Natural killer cell (primary cell): ENCODE measurements at places on chromosomes 2 and 18.
A peak's percentile ranks its signal among the peaks of the same experiment; 100 is the strongest.

DNA sequence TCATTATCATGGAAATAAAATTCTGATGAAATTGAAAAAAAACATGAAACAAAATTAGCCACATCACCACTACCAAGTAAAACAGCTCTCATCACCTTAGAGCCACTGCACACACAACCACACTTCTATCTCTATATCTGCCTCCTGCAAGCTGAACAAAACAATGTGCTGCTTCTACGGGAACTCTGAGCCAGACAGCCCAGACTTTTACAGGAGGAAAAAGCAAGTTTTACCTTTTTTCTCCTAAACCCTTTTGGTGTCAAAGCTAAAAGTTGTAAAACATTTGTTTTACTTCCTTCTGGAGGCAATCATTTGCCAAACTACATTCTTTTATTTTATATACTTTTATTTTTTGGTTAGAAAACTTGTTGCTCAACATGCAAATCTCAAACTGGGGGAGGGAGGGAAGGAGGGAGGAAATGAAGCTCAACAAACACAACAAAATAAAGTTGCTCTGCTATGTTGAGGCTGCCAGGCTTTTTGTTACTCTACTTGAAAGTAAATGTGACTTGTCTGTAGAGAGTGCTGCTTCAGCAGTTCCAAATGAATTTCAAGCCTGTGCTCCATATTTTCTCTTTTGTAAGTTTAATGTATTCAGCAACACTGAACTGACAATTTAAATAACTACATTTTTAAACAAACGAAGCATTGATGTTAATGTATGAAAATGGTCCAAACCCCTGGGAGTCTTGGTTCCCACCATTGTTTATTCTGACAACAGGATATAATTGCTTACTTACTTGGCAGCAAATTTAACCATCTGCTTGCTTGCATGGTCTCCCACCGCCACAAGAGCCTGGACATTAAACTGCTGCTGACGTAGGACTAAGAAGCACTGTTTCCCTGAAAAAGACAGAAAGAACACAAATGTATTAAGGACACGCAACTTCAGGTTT is 24.5 kb downstream of the DARS1 start:
- peak; percentile 52 for DNase-seq

DNA sequence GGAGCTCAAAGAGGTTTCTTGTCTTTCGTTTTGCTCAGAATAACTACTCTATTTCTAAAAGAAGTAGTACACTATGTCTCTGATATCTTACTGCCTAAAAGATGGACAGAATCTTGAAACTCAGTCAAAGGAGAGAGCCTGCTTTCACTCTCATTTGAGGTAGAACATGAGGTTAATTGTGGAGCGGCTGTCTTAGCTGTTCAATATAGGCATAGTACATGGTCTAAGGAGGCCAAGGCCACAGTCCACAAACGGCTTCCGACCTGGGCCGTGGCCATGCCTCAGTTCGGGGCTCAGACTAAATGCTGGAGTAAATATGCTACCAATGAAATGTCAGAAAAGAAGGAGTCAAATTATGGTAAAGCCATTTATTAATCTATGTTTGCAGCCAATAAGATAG is 185.8 kb upstream of the ACAA2 start:
- DNase-seq: no peak

GRCh38 chr2:212843409-212844199 is 305.0 kb upstream of the ERBB4 start:
- no peak for DNase-seq

DNA sequence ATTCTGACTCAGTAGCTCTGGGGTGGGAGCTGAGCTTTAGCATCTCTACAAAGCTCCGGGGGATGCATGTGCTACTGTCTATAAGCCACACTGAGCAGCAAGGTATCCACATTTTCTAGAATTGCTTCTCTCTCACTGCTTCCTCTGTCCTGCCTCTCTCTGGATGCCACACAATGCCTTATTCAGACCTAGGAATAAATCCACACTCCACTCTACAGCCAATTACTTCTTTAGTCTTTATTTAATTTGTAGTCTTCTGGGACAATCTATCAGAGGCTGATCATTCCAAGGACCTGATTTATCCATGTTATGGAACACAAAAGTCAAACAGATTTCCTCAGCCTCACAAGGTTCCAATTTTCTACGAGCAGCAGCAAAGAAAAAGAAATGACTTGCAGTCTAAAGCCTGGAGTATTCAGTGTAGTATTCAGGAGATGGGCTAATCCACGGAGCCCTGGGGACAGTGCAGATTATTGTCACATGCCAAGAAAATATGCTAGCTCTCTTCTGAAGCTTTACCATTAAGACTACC is 4.4 kb downstream of the BCL2 start:
- no peak for DNase-seq

- DNase-seq: no peak
These were observed 256.6 kb upstream of the CTAGE1 start for GRCh38 chr18:22674272-22674671.

GRCh38 chr18:9628984-9629383 is 14.6 kb upstream of the PPP4R1 start:
- DNase-seq: no peak

GRCh38 chr2:55051026-55051866 is 995 bp upstream of the RTN4 start:
- DNase-seq: peak; percentile 25

DNA sequence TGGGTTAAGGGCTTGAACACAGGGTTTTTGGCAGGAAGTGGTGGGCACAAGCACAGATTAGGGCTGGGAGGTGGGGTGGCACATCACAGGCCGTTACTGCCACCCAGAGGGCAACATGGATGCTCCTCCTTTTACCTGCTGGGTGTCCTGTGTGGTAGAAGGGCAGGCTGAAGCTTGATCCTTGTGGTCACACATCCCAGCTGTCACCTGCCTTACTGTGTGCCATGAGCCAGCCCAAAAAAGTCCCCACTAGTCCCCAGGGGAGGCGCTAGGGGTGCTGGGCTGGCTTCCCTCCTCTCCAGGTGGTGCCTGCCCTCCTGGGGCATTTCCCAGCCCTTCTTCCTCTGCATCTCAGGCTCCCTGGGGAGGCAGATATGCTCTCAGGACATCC is 50.5 kb upstream of the ALPP start:
- peak; percentile 30 for DNase-seq
